Effector memory CD8-positive, alpha-beta T cell (primary cell): ENCODE measurements at places on chromosomes 7 and 10.
A peak's percentile ranks its signal among the peaks of the same experiment; 100 is the strongest.

- no peak for DNase-seq
Observed at GRCh38 chr7:134419085-134419484, 39.8 kb downstream of the AKR1B1 start.

- no peak for DNase-seq
Observed at GRCh38 chr10:69009360-69009759, 20.8 kb downstream of the KIFBP start.

DNA sequence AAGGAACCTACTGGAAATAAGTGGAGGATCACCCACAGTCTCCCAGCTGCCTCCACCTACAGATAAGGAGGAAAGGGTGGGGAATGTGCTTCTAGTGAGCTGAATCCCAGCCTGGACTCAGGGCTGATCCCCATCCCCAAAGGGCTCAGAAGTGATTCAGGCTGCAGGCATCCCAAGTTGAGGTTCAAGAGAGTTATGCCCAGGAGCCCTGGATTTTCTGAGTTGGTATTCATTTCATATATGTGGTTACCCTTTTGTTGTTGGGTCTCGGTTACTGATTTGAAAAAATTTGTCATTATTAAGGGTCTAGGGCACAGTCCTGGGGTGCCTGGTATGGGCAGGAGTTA is 30.0 kb upstream of the SRGN start:
- DNase-seq = no peak

- peak; percentile 53 for DNase-seq
Observed at GRCh38 chr10:7484456-7485243, 73.8 kb upstream of the SFMBT2 start.

- no peak for DNase-seq
Observed at GRCh38 chr7:5635461-5636445, 145.7 kb downstream of the RNF216 start.

GRCh38 chr7:133167300-133167699 is 85.4 kb upstream of the CHCHD3 start:
- no peak for DNase-seq

GRCh38 chr7:113367041-113367586 is 248.8 kb upstream of the SMIM30 start:
- DNase-seq = no peak

DNA sequence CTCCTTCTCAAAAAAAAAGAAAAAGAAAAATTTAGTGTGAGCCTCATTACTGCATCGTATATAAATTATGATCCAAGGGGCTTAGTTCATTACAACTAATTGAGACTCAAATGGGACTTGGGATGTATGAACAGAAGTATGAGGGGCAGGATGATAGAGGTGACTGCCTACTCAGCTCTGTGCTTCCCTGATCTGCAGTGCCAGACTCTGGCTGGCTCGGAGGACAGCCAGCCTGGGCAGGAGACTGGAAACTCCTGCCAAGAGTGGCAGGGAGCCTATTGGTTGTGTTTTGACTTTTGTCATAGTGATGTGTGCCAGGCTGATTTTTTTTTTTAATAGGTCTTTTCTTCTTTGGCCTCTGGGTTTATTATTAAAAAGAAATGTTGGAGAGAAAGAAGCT is 73.8 kb upstream of the GTF2IRD1 start:
- no peak for DNase-seq

DNA sequence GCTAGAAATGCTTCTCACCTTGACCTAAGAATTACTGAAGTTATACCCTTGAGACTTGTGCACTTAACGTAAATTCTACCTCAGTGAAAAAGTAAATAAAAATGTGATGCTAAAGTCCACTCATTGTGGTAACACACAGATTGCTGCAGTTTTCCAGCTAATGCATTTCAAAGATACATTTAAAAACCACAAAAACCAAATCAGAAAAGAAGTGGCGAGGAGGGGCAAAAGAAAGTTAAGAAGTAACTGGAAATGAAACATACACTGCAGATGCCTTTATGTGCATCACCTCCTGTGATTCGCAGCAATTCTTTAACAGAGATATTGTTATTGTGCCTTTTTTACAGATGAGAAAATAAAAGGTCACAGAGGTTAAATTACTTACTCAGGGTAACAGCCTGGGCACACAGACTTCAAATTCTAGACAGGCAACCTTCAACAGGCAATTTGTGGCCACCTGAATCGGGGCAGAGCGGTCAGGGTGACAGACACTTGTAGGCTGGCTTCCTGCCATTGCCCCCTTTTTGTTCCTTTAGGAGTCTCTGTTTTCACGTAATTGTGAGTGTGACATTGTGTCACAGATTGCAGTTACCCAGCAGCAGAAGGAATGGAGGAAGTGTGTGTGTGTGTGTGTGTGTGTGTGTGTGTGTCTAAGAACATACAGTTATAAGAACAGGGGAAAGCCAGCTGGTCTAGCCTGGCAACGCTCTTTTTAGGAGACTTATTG is 1.9 kb downstream of the WIPF3 start:
- DNase-seq = no peak
